NCI-H1105 (cell line): ENCODE measurements at places on chromosomes 2 and 18.

GRCh38 chr2:191983186-191983585 is 136.3 kb upstream of the CAVIN2 start:
- no peak for DNase-seq

- DNase-seq, result peak; percentile 64
These were observed 56.8 kb downstream of the MRPL33 start for GRCh38 chr2:27828305-27828704.

DNA sequence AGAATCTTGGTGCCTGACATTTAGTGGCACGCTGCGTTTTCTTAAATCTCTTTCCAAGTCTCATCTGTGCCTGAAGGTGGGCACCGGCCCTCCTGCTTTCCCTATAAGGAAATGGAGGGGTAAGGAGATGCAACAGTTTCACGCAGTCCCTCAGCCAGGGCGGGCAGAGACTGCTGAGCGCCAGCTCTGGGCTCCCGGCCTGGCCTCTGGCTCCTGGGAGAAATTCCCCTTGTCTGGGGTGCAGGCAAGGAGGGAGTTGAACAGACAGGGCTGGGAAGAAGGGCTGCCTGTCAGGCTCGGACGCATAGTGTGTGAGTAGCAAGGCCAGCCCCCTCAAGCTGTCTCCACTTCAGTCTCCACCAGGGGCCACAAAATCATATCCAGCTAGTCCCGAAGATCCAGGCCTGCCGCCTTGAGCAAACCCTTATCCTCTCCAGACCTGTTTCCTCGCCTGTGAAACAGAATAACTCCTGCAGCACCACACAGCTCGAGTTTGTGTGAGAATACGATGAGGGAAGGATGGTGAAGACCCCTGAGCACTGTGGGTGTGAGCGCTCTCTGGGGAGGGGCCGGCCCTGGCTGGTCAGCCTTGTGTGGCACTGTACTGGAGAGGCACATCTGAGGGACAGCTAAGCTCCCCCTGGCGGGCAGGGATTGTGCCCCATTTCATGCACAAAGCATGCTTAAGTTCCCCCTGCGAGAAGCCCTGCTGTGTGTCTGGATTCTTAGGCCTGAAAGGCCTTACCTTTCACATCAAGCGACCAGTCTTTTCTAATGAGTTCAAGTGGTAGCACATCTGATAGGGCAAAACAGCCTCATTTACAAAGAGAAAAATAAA is 33.8 kb downstream of the SDC1 start:
- DNase-seq, result no peak

- no peak for DNase-seq
These were observed 38.5 kb upstream of the SIGLEC15 start for GRCh38 chr18:45786941-45787340.

DNA sequence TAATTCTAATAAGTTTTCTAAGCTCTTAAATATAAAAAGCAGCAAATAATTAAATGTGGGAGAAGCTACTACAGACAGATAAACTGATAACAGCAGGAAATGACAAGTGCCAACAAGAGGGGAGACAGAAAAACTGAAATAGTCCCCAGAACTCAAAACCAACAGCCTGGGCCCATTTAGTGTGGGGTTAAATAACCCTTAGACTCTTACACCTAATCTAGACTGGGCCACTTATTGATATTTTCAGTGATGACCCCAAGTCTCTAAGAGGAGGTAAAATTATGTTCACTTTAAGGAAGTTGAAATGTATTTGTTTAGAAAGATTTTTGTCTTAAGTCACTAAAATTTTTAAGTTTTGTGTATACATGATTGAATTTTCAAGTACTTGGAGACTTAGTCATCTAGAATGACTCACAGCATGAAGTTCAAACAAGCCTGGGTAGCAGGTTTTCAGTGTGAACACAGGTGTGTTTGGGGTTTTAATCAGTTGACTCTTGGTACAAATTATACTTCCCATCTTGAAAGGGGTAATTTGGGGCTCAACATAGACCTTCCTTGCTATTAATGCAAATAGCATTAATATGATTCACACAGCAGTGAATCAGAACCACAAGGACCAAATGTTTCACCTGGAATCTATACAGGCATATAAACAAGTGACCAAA is 54.9 kb upstream of the MYO3B start:
- no peak for DNase-seq

- no peak for DNase-seq
These were observed 80.6 kb downstream of the HS6ST1 start for GRCh38 chr2:128237911-128238697.
